ENCODE measurements at places on chromosomes 13 and 19. TPM values are rescaled to one million over a fixed set of nuclear protein-coding genes. Genes with fewer than 3 reads are reported as not detected.

HMG20B gene
- 67.7 TPM for total RNA-seq

CYP4F8 gene
- total RNA-seq, result not detected

SHFL gene
- 14.3 TPM for total RNA-seq

NKPD1 gene
- 0.51 TPM for total RNA-seq

WDR87 gene
- total RNA-seq, result not detected

ZNF486 gene
- 5.7 TPM for total RNA-seq

PALM gene
- 0.27 TPM for total RNA-seq

KCNC3 gene
- 0.09 TPM for total RNA-seq

KASH5 gene
- not detected for total RNA-seq

NAPSA gene
- total RNA-seq, result 1.3 TPM
